Fibroblast of gingiva (primary cell): ENCODE measurements at places on chromosomes 16 and 17.
A peak's percentile ranks its signal among the peaks of the same experiment; 100 is the strongest.

GRCh38 chr17:81403671-81404534 lies 8.6 kb downstream of the BAHCC1 start:
- DNase-seq, result no peak

- no peak for DNase-seq
Measured at GRCh38 chr17:2967515-2967914, 95.9 kb downstream of the OR1D5 start.

GRCh38 chr17:47301161-47301560 lies 22.6 kb upstream of the EFCAB13 start:
- DNase-seq, result no peak

DNA sequence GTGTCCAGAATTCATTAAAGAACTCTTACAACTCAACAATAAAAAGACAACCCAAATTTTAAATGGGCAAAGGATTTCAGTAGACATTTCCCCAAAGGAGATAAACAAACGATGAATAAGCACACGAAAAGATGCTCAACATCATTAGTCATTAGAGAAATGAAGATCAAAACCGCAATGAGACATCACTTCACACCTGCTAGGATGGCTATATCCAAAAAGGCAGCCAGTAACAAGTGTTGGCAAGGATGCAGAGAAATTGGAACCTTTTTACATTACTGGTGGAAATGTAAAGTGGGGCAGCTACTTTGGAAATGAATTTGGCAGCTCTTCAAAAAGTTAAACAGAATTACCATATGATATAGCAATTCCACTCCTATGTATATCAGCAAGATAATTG lies 42.0 kb downstream of the PITPNM3 start:
- no peak for DNase-seq

DNA sequence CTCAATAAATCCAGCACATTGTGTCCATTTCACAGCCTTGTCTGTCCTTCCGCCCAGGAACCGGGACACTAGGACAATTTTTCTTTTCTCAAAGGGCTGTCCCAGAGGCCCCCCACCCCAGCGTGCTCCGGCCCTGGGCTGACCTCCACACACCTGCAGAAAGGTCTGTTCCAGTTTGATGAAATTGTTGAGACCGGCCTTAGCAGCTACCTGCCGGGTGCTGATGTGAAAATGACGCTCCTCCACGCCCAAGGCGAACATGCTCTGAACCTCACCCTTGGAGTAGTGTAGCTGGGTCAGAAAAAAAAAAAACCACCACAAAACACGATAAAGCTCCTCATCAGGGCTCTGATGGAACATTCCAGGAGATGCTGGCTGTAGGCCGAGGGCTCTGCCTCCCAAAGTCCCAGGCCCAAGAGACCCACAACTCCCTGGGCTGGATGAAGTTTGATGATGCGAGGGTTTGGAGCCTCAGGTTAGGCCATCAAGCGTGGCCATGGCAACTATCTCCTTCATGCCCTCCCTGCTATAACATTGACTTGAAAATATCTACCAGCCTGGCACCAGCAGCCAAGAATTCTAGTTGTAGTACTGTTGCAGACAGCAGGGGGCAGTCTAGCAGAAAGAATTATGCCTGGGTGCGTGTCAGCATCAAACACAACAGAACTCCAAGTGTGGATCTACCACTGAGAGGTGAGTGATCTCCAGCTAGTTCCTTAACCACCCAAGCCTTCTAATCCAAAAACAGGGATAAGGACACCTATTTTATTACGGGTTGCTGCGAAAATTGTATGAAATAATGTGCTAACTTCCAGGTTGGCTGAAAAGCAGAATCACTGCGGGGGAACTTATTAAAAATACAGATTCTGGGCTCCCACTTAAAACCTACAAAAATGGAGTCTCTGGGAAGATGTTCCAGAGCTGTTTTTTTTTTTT lies 62.1 kb downstream of the RMI2 start:
- DNase-seq, result peak; percentile 67
